ENCODE measurements at places on chromosomes 3 and 15.

DNA sequence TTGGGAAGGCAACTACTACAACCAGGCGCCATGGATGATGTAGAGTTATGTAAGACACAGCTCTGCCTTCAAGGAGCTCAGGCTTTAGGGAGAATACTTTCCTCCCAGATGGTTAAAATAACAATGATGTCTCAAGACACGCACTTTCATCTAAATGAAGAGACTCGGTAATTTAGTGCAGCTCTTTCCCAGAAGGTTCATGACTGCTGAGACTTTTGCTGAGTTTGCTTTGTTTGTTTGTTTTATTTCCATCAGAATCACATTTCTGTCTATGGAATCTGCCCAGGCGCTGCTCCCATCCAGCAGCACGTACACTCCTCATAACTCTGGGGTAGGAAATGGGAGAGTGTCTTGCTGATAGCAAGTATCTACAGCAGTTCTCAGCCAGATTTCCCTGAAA is 33.9 kb upstream of the MEX3B start:
- DNase-seq: no peak

DNA sequence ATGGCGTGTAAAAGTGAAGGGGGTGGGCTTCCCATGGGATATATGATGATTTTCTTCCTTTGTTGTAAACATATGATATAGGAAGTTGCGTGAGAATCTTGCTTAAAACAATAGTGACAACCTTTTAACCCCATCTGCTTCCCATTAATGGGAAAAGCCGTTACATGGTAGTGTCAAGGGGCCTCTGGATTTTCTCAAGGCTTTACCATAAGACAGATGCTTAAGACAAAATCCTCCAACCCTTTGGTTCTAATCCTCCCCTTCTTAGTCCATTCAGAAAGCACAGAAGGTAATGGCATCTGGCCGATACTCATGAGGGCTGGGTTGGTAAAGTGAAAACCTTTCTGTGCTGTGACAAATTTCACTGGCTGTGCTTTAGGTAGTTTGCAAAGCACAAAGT is 25.0 kb downstream of the DPH3 start:
- DNase-seq: no peak

GRCh38 chr15:68797191-68797590 is 23.5 kb downstream of the ANP32A start:
- DNase-seq: no peak

DNA sequence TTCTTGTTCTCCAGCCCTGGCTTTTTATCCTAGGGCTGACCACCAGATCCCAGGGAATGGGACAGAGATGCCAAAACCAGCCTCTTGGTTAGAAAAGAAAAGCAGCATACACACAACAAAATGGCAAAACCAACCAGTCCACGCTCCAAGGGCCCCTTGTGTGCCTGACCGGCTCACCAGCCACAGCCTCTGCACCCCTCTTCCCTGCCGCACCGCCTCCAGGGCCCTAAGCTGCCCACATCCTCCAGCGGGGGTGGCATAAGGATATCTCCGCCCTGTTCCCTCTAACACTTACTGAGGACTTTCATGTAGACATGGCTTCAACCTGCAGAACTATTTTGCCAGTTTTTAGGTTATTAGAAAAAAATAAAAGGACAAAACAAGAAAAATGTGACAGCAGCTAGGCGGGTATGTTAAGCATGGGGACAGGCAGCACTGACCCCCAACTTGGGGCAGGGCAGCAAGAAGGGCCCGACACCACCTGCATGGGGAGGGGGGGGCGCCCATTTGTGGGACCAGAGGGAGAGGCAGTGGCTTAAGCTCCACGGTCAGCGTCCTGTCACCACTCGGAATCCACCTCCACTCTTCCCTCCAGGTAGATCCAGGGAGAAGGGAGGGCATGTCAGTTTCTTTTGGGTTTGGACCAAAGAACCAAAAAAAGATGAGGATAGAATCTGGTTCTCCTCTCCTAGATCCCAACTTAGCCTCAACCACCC is 49.1 kb downstream of the DHX30 start:
- no peak for DNase-seq

- no peak for DNase-seq
Observed at GRCh38 chr15:78069052-78069414, 8.5 kb downstream of the TBC1D2B start.

GRCh38 chr3:35562141-35562540 is 77.2 kb upstream of the ARPP21 start:
- DNase-seq: no peak

GRCh38 chr3:124260206-124260915 is 268.4 kb upstream of the ROPN1 start:
- DNase-seq: no peak

GRCh38 chr15:33454996-33455395 is 144.2 kb downstream of the RYR3 start:
- no peak for DNase-seq

- no peak for DNase-seq
Observed at GRCh38 chr3:32614956-32615355, 44.3 kb upstream of the DYNC1LI1 start.

- DNase-seq: no peak
Observed at GRCh38 chr3:14253707-14254382, 75.2 kb downstream of the LSM3 start.

- DNase-seq: no peak
Observed at GRCh38 chr3:6862041-6862879, 1.3 kb downstream of the GRM7 start.

GRCh38 chr3:161096771-161097367 is 8.3 kb downstream of the B3GALNT1 start:
- DNase-seq: no peak

GRCh38 chr15:78242128-78242527 is 7.8 kb upstream of the ACSBG1 start:
- no peak for DNase-seq

GRCh38 chr15:45611305-45611704 is 23.5 kb upstream of the SQOR start:
- no peak for DNase-seq

GRCh38 chr3:190003681-190004123 is 117.0 kb downstream of the P3H2 start:
- no peak for DNase-seq

DNA sequence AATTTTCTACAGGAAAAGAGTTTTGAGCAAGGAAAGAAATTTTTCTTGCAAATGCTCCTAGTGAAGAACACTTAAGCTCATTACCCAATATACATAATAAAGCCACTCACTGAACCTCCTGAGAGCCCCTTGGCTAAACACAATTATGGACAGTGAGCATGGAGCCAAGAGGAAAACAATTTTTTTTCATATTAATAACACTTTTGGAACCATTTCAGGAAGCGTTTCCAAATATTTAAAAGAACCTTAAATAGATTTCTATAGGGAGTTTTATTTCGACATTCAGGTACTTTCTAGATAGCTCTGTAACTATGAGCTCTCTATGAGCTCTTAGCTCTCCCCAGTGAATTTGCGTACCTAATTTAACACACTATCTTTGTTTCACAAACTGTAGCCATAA is 581.1 kb downstream of the ZNF385D start:
- no peak for DNase-seq

DNA sequence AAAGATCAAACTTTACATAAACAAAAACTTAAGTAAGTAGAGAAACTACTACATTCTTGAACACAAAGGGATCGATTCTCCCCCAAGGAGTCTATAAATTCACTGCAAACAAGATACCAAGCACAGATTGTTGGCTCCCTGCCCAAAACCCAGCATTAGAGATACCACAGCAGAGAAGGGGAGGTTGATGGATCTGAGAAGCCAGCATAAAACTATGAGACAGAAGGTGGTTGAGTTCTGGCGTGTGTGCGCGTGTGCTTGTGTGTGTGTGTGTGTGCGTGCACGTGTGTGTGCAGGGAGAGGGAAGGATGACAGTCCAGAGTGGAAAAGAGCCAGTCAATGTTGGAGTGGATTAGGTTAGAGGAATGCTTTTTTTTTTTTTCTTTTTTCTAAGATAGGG is 143.2 kb upstream of the PRR20G start:
- no peak for DNase-seq

DNA sequence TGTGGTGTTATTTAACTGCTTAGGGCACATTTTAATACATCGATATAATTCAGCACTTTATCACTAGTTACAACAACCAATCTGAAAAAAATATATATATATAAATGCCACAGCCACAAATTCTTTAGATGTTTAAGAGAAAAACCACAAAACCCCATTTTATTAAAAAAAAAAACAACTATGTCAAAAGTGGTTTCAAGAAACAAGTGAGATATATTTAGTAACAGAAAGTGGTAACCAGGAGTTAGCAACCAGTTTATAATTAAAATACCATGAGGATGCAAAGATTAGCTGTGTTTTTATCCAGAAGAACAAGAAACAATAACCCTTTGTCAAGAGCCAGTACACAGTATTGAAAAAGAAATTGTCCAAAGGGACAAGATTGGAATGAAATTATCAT is 14.8 kb upstream of the DIPK2A start:
- DNase-seq: no peak

- DNase-seq: peak; percentile 29
Observed at GRCh38 chr3:69288161-69288895, 97.6 kb downstream of the FRMD4B start.

GRCh38 chr3:52831500-52832301 is 1.2 kb upstream of the ITIH4 start:
- DNase-seq: no peak

DNA sequence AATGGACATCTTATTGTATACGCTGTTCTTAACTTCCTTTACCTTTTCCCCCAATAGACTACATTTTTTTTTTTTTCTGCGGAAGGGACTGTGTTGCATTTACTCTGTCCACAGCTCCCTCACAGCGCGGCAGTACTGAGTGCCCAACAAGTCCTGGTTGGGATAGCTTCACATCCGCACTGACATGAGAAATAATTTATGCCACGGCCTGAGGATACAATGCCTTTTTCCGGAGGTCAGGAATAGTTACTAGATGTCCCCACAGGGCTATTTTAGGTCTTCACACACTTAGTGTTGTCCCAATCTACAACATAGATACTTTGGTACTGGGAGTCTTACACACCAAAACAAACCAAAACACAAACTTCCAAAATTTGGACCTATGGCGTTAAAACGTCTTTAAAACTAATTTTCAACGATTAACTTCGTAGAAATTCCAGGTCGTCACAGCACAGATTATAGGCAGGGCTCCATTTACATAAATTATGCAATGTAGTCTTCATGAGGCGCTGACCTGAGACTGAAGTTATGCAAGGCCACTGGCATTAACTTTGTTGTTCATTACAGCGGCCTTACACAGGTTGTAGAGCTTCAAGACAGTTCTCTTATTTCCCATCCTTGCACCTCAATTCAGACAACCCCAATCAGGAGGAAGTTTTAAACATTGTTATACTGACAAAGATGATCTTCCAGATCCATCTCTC is 989 bp upstream of the PPIB start:
- DNase-seq: no peak

GRCh38 chr3:151856118-151856517 is 17.3 kb upstream of the SUCNR1 start:
- no peak for DNase-seq

GRCh38 chr3:120498556-120499346 is 48.0 kb upstream of the FSTL1 start:
- no peak for DNase-seq

GRCh38 chr15:38208779-38209178 is 43.9 kb upstream of the SPRED1 start:
- DNase-seq: no peak

DNA sequence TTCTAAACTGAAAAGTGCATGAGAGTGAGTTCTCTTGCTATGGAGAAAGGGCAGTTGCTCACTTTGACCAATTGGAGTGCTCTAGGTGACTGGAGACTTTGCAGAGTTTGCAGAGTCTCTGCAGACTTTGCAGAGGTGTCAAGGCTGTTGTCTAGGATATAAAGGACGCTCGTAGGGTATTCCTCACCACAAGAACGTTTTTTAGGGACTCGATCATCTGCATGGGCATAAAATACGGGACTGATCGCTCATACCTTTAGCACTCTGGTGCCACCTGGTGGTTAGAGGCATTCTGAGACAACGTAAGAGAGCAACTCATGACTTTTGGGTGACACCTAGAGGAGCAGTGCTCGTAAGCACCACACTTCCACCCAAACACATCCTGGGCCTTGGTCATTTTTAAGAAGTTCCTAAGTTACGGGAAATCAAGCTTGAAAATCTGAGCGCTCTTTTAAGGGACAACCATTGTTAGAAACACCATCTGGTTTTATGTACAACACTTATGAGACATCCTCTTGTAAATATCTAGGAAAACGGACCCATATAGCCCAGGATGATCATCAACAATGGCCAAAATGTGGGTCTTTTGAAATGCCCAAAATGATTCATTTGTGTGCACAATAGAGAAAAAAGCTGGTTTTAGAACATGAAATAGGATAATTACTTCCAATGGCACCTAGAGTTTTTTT is 51.6 kb upstream of the XCR1 start:
- DNase-seq: peak; percentile 57

DNA sequence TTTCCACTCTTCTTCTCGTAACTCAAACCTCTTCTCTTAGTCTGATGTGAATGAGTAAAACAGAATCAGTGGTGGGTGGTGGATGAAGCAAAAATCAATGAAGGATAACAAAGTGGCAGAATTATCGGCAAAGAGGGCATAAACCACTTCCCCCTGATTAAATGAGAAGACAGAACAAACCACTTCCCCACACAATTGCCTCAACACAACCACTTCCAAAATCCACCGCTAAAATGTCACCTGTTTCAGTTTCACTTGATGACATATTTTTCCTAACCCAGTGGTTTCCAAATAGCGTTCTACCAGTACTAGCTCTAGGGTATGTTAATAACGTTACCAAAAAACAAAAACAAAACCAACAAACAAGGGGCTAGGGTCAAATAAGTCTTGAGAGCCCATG is 478.7 kb upstream of the WNT5A start:
- DNase-seq: no peak

DNA sequence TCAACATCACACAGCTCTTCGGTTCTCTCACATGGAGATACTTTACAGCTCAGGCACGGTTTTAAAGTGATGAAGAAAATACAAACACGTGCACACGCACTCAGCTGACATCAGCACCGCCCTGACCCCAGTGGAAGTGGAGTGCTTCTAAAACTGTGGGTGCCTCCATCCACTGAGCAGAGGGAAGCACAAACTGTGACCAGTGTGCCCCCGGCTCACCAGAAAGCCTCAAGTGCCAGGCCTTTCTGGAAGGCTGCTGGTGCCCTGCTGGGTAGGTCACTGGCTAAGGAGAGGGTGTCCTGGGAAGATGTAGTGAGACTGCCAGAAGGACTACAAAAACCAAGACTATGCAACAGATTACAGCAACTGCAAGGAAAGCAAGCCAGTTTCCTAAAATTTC is 78.5 kb downstream of the OCA2 start:
- no peak for DNase-seq

DNA sequence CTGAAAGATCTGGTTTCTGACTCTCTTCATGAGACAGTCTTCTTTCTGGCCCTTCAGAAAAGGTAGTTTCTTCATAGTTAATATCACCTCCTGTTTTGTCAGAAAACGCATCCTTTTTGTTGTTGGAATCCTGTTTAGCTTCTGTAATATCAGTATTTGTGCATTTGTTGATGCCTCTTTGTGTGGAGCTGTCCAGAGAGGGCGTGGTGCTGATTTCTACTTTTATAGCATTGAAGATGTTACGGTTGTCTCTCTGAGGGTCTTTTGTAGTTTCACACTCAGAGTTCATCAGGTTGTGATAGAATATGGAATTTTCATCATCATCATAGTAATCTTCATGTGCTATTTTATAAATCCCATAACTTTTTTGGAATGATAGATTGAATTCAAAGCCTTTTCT is 8.9 kb downstream of the GPR149 start:
- no peak for DNase-seq
